ENCODE measurements at places on chromosomes 2 and 18.
A peak's percentile ranks its signal among the peaks of the same experiment; 100 is the strongest.

DNA sequence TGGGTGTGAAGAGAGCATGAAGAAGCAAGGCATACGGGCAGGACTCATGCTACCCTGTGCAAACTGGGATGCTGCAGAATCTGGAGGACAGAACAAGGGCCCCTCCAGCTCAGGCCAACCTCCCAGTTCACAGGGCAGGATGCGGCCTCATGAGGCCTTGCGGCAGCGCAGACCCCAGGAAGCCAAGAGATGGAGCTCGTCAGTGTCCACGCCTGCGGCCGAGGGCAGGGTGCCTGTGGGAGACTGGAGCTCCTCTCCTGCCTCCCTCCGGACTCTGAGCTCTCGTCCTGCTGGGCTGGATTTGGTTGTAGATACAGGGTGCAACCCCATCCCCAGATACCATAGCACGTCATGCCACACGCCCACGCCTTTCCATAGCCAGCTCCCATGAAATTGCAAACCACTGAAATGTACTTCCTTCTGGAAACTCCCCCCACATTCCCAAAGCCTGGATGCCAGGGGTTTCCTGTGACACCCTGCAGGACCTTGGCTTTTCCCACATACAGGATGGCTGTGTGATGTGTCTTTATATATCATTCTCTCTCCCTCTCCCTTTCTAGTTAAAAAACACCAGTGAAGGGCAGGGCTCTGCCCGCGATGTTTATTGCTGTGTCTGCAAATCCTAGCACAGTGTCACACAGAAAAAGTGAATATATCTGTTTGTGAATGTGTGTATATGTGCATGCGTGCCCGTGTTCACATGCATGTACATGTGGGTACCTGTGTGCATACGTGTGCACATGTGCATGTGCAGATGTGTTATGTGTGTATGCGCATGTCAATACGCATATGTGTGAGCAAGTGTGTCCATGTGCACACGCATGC, 12.3 kb upstream of the SNTG2 start:
- no peak for DNase-seq

- no peak for DNase-seq
Observed at GRCh38 chr2:45438872-45439665, 172.0 kb downstream of the SRBD1 start.

DNA sequence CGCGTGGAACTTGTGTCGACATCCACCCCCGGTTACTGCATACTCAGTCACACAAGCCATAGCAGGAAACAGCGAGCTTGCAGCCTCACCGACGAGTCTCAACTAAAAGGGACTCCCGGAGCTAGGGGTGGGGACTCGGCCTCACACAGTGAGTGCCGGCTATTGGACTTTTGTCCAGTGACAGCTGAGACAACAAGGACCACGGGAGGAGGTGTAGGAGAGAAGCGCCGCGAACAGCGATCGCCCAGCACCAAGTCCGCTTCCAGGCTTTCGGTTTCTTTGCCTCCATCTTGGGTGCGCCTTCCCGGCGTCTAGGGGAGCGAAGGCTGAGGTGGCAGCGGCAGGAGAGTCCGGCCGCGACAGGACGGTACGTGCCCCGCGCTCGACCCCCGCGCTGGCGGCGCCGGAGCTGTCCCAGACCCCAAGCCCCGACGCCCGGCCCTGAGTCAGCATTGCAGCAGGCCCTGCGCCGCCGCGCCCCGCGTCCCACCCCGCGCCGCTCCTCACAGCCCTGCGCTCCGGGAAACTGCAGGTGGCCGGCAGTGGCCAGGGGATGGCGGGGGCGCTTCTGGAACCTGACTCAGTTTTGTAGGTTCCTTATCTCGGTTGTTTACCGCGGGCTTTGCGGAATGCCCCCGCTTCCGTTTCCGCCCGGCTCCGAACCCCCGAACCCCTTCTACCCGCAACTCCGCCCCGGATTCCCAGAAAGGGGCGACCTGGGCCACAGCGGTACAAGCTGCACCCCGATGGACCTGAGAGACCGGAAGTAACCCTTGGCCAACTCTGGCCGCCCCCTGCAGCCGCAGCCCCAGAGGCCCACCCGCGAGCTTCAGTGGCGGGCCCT, at the start of gene CFLAR:
Gene CFLAR (plus strand): TSS at position 50 of the 844 bp plus-strand sequence. CDS start 13,702 bp downstream, outside the sequence.
- DNase-seq: peak; percentile 76

- no peak for DNase-seq
Observed at GRCh38 chr2:51711766-51712165, 679.8 kb upstream of the NRXN1 start.

- no peak for DNase-seq
Observed at GRCh38 chr2:144130551-144130950, 389.4 kb downstream of the ZEB2 start.

- no peak for DNase-seq
Observed at GRCh38 chr2:184114439-184114838, 483.9 kb upstream of the ZNF804A start.

DNA sequence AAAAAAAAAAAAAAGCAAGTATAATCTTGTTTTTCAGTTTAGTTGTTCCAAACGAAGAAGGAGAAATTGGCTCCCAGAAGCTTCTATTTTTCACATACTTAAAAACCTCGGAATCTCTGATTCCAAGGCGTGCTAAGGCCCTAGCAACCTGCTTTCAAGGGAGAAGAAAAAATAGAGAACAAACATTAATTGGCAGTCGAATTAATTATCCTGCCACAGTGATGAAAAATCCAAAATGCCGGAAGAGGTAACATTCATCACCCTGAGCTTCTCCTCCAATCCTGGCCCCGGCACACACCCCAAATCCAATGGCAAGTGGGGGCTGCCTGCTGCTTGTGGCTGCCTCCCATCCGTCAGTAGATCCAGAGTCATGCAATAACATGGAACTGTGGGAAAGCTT, 250.2 kb upstream of the CHAC2 start:
- DNase-seq: no peak

GRCh38 chr2:213216461-213216860, 65.0 kb upstream of the IKZF2 start:
- DNase-seq: no peak

DNA sequence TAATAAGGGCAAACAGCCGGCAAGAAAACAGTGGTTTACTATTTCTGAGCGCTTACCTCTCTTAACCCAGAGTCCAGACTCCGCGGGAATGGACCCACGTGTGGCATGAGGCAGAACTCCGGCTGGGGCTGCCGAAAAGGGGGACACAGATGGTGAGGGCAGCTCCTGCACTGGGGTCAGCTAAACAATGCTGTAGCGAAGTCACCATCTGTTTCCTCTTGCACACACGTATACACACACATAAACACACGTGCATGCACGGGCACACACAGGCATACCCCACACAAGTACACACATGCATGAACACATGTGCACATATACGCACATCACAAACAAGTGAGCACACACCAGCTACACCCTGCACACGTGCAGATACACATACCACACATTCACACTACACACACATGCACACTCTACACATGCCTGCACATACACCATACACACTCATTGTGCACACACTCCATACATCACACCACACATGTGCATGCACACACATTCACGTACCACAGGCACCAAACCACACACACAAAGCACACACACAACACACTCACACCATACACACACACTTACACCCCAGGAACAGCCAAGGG, 105.9 kb upstream of the ID2 start:
- DNase-seq: no peak

DNA sequence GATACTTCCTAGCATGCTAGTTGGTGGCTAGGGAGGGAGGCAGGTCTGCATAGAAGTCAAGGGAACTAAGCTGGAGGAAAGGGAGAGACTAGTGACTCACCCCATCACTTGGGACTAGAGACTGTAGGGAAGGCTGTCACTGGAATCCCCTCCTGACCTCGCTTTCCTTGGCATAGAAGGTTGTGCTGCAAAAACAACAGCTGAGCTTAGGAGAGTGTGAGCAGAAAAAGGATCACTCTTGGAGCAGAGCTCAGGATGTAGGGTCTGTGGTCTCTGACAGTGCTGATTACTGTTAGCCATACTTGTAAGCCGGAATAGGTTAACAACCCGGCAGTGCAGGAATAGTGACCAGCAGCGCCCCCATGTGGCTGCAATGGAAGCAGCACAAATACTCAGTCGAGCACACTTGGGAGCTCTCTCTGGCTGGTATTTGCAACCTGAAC, 66.9 kb upstream of the SMAD2 start:
- DNase-seq: no peak

Data from NCI-H226 (cell line).